ENCODE measurements at places on chromosomes 7 and 10. TPM values are rescaled to one million over a fixed set of nuclear protein-coding genes. Genes with fewer than 3 reads are reported as not detected.

GRCh38 chr7:159048656-159049055, 96.0 kb downstream of the VIPR2 start:
- no peak for DNase-seq

GRCh38 chr10:29011516-29011915, 277.4 kb upstream of the LYZL1 start:
- no peak for DNase-seq

GRCh38 chr10:49056356-49056755, 59.0 kb downstream of the VSTM4 start:
- peak; percentile 35 for DNase-seq

Gene CYP3A7
- not detected for total RNA-seq
